ENCODE measurements at places on chromosomes 5 and 9.
A peak's percentile ranks its signal among the peaks of the same experiment; 100 is the strongest.

DNA sequence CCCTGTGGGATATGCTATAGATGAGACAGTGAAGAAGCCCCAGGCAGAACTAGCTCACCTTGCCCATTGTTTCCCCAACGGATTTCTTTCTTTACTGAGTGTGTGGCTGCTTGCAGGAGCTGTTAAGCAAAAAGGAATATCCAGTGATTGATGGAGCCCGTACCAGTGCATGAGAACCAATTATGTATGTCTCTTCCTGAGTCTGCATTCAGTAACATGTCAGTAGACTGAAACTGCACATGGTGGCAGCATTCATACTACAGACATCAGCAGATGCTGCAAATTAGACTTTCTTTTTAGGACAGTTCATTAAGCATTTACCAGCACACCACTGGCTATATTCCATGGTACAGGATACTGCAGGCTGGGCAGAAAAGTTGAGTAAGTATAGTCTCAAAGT, 90.3 kb upstream of the PLCXD3 start:
- no peak for DNase-seq

DNA sequence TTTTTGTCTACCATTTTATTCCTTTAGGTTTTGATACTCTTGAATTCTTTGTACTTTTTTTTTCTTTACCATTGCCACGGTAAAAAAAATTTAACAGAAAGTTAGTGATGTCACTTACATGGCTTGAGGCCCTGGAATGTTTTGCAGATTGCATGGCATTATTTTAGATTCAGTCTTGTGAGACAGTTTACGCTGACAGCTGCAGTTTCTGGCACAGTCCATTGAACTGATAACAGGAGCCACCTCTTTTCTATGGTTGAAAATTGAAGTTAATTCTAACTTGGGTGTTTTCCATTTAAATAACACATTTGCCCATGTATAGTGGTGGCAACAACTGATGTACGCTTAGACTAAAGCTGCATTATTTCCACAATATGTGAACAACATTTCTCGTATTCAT, 1028.5 kb downstream of the CDH18 start:
- DNase-seq, result no peak

- DNase-seq, result no peak
These were observed 154.8 kb downstream of the GADD45G start for GRCh38 chr9:89759572-89759971.

DNA sequence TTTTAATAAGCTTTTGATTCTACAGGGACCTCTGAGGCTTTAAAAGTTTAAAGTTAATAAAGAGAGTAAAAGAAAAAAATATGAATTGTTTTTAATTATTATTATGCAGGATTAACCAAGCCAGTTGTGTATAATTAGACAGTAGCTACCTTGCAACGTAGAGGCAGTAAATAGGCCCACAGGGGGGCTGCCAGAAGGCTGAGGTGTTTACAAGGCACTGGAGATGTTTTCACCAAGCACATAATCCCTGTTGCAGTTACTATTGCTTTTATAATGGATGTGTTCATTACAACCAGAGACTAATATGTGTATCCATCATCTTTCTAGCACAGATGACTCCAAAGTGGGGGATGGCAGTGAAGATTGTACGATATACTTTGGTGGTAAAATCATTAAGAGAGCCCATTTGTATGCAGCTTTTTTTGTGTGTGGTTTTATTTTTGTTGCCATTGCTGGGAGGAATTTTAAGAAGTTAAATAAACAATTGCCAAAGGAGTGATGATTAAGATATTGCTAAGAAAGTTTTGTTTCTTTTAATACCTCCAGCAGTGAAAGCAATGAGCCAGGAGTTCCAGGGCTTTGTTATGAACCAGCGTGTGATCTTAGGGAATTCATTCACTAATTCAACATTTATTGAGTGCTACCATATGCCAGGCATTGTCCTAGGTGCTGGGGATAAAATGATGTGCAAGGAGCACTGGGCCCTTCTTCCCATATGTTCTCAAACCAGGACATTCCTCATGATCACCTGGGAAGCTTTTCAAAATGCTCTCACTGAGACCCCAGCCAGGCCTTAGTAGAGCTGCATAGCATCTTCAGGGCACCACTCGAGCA, 138.7 kb upstream of the EFNA5 start:
- DNase-seq, result no peak

DNA sequence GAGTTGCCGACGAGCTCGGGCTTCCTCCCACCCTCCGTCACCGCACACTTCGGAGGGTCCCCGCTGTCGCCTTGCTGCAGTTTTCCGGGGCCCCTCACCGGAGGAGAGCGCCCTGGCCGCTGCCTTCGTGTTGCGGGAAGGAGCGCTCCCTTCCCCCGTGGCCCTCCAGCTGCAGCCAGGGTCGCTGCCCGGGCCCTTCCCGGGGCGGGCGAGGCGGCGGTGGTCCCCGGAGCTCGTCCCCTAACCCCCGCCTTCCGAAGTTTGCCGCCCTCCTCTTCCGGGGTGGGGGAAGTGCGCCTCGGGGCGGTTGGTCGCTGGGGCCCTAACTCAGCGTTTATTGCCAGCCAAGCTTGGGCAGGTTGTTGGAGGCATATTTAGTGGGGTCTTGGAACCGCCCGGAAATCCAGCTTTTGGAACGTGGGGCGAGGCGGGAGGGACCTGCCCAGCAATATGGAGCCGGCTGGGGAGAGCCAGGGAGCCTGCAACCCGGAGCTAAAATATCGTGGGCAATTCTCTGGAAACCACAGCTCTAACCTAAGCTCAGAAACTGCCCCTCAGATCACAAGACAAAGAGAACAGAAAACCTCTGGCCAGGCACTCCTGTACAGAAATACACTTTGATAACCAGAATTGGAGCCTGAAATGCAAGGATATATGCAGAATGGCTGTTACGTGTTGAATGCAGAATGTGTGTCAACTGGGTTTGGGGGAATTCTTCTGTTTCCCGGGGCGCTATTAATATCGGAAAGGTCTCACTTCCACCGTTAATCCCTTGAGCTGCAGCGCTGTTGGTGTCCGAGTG, 890 bp downstream of the PIK3R1 start:
- peak; percentile 33 for DNase-seq

- no peak for DNase-seq
These were observed 220.3 kb downstream of the NR3C1 start for GRCh38 chr5:143182901-143183820.

DNA sequence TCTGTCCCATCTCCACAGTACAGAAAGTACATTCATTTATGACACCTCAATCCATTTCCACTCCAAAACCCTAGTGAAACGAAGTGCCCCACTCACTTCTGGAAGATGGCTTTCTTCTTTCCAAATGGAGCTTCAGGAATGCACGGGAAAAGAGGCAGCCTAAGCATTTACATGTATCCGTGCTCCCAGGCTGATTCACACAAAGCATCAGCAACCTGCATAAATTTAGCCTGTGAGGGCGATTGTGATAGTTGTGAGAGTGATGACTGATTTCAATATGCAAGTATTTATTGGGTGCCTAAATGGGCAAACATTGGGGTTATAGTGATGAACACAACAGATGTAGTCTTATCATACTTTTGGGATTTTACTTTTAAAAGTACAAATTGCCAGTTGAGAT, 86.6 kb downstream of the PLPPR1 start:
- no peak for DNase-seq

GRCh38 chr5:16410338-16410737, 55.3 kb downstream of the ZNF622 start:
- DNase-seq, result no peak

DNA sequence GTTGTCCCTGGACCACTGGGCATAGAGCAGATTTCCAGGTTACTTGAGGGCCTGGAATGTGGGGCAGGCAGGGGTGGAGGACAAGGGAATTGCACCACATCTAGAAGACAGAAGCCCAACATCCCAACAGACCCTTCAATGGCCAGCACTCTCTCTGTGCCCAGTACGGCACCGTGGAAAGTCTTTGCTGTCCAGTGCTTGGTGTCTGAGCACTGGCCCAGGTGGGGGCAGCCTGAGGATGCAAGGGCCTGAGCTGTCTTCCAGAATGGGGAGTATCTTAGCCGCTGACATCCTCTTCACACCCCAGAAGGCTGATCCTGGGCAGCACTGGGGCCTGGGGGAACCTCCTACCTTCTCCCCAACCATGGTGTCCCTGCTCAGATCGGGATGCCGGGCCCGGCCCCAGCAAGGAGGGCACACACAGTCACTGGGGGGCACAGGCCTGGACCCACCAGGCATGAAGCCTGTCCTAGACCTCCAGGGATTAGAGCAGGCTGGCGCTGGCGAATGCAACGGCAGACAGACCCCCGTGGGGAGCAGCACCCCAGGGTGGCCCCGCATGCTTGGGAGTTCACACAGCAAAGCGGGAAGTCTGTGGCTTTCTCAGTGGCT, 40.6 kb upstream of the OLFM1 start:
- no peak for DNase-seq

GRCh38 chr9:137765536-137765935, 112.0 kb upstream of the CACNA1B start:
- no peak for DNase-seq

DNA sequence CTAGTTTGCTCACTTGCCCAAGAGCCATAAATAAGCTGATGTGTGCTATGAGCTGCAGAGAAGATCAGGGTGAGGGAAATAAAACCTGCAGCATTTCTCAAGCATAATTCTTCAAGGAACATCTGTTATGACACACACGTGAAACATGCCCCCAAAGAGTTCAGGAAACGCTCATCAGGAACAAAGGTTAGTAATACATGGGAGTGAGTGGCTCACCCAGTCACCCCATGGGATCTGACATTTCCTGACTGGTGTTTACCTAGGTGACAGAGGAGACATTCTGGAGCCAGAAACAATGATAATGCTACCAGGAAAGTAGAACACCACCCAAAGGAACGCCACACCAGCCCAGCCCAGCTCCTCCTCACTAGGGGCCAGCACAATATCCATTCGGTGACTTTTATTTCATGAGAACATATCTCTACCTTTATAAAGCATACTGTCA, 66.0 kb downstream of the FRMD3 start:
- no peak for DNase-seq

DNA sequence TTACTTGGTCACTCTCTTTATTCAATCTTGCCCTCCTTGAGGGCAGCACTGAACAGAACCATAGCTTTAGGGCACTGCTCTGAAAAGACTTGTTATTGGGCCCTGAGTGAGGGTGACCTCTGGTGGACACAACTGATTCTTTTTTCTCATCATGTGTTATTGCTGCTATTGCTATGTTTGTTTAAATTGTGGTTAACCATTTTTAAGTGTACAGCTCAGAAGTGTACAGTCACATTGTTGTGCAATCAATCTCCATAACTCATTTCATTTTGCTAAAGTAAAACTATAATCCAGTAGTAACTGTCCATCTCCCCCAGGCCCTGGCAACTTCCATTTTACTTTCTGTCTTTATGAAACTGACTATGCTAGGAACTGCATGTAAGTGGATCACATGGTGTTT, 351.1 kb upstream of the RIOK2 start:
- no peak for DNase-seq

DNA sequence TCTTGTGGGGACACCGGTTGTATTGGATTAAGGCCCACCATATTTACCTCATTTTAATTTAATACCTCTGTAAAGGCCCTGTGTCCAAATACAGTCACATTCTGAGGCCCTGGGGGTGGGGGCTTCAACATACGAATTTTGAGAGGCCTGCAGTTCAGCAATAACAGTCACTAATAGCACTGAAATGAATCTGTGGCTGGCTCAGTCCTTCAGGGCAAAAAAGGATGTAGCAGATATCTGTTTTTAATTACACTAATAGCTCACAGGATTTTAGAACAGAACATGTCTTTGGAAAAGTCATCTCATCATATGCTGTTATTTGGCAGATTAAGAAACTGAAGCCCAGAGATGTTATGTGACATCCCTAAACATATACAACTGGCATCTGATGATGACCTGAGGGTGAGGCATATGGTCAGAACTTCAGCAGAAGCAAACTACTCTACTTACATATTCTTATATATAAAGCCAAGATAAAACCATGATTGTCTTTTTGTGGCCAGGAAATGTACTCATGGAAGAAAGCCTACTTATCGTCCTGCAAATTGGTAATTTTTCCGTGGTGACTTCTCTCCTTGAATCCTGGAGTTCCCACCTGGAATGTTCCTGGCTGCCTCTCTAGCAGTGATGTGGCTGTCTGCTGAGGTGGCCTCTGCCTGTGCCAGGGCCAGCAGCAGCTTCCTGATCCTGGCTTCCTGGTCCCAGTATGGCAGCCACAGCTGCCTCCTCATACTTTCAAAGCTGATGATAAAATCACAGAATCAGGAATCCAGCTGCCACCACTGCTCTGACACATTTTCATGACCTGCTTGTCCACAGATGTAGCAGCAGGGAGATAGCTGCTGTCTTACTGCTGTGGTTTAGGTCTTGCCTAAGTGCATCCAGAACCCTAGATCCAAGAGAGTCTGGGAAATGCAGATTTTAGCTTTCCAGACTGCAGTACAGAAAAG, 72.1 kb upstream of the ANKRD55 start:
- DNase-seq, result no peak

DNA sequence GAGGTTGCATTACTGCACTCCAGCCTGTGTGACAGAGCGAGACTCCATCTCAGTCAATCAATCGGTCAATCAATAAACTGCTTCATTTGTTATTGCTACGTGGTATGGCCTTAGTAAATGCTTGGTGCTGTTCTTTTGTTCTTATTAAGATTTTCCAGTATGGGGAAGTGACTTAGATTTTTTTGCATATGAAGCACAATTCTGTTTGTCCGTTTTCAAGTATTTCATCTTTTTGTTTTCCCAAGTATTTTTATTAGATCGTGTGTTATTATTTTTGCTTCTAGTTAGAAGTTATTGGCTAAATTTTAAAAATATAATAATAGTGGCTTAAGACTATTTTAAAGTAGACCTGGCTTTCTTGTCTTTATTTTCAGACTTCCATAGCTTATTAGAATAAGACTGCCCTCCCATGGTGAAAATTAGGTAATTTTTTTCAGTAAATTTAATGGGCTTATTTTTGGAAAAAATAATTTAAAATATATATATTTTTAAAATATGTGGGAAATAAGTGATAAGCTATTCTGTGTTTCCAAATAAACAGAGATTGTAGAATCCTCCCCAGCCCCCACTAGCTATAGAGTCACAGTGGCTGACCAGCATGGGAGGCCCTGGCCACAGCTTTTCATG, 14.7 kb upstream of the OMD start:
- no peak for DNase-seq

- DNase-seq, result no peak
These were observed 372.6 kb downstream of the KDM4C start for GRCh38 chr9:7130266-7130820.
